ENCODE measurements at places on chromosomes 2 and 18. TPM values are rescaled to one million over a fixed set of nuclear protein-coding genes. Genes with fewer than 3 reads are reported as not detected.

MC4R gene
- total RNA-seq, result 0.45 TPM

DNA sequence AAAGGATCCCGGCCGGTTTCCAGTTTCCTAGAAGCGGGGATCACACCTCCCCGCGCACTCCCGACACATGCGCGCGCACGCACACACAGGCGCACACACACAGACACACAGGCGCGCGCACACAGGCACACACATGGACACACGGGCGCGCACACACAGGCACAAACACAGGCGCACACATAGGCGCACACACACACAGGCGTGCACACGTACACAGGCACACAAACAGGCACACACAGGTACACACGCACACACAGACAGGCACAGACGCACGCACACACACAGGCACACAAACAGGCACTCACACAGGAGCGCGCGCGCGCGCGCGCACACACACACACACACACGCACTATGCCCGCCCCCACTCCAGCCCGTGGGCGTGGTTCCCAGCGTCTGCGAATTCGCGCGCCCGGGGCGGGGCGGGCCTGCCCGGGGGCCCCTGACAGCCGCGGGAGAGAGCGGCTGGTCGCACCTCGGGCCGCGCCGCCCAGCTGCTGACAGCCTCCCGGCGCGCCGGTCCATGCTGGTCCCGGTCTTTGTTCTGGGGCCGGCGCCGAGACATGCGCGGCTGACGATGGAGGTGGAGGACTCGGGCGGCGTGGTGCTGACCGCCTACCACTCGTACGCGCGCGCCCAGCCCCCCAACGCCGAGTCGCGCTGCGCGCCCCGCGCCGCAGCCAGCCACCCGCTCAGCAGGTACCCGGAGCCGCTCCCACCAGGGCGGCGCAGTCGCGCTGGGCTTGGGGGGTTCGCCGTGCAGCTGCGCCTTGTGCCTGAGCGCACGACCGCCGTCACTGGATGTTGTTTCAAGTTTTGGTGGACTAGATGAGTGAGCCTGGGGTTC, at the start of gene ARHGAP28:
ARHGAP28 (plus strand) TSS at position 470 of the 845 bp plus-strand sequence; CDS start at position 576, 106 bp downstream.
- peak; percentile 95 for DNase-seq

HOXD8 gene
- total RNA-seq, result not detected

GRCh38 chr2:235506291-235506996, 12.6 kb downstream of the AGAP1 start:
- DNase-seq, result no peak

ZNF516 gene
- total RNA-seq, result 7.4 TPM

DNA sequence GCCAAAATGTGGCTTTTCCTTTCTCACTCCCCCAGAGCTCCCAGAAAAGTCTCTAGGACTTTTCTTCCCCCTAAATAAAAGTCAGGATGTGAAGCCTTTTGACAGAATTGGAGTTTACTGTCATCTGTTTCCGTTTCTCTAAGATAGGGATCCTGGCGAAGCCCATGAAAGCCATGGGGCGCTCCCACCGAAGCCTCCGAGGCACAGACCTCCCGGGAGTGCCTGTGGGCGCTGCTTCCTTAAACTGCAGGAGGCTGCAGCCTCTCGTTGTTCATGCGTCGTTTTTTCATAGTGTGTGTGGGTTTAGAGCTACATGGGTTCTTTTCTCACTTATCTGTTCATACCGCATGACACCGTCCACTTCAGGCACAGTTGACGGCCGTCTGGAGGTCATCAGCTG, 56.8 kb downstream of the ASAP2 start:
- DNase-seq, result no peak

- DNase-seq, result no peak
These were observed 87.3 kb upstream of the SPHKAP start for GRCh38 chr2:228268756-228269155.

DNA sequence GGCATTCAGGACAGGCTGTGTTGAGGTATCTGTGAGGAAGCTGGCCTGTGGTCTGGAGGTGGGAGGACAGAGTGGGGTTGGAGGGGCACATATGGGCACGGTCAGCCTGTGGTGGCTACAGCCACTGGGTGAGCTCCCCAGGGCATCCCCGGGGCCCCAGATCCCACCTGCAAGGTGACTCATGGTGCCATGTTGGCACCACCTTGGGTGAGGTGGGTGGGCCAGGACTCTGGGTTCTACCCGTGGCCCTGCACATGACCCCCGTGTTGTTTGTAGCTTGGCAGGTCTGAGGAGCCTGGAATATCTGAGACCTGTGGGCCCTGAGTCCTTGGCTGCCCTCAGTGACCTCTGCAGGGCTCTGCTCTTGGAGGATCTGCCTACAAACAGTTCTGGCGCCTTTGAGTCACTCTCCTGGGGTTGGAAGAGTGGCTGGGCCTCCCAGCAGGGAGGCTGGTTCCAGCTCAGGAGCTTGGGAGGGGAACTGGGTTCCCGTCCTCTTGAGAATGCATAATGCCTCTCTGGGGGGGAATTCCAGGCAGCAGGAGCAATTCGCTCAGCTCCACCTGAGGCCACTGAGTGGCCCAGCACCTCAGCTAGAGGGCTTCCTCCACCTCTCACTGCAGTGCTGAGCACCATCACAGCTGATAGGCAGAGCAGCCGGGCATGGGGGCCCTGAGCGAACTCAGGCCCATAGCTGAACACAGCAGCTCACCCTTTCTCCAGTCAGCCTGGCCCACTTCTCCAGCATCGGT, 105.1 kb downstream of the DYSF start:
- no peak for DNase-seq

DNA sequence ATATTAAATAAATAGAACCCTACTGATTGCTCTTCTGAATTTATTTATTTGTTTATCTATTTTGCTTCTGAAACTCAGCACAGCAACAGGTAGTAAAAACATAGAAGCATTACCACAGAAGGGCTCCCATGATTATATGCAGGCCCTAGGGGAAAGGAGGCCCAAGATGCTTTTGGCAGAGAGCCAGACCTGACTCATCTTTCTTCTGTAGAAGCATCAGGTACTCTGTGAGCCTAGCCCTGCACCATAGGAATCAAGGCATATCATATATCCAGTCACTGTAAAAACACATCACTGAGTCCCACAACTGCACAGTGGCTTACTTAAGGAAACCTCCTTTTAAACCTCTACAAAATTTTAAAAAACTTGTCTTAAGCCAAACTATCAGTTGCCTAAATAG, 1.8 kb downstream of the SCN9A start:
- peak; percentile 26 for DNase-seq

ALK gene
- not detected for total RNA-seq

PLB1 gene
- total RNA-seq, result 0.10 TPM

GRCh38 chr18:47997338-47997780, 66.9 kb upstream of the SMAD2 start:
- no peak for DNase-seq

DNA sequence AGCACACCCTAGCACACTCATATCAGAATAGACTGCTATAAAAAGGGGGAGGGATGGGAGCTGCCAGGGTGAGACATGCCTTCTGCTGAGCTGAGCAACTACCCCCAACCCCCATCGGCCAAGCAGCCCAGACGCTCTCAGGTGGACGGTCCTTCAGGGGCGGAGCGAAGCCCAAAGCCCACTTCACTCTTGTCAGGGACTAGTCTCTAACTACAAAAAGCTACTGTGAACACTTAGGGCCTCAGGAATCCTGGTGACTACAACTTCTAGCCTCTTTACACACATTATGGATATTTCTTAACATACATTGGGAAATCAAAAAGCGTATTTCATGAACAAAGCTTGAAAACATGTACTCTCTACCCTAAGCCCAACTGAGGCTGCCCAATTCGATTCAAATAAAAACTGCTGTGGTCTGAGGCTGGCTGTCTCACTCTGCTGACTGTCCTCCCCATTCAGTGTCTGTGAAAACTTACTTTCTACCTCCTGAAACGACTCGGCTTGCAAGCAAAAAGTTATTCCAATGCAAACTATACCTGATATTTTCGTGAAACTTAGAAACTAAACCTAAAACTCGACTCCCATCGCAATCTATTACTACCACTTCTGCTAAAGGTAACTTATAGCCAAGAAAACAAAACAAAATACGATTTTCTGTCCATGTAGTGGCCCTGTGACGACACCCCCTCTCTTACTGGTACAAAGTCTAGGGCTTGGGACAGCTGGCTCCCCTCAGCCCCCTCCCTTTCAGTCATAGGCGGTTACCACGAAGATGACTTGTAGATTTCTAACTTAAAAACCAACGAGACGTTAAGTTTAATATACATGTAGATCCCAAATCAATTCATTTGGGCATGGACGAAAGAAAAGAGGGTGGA, 1.2 kb downstream of the SERTAD2 start:
- peak; percentile 35 for DNase-seq

DNA sequence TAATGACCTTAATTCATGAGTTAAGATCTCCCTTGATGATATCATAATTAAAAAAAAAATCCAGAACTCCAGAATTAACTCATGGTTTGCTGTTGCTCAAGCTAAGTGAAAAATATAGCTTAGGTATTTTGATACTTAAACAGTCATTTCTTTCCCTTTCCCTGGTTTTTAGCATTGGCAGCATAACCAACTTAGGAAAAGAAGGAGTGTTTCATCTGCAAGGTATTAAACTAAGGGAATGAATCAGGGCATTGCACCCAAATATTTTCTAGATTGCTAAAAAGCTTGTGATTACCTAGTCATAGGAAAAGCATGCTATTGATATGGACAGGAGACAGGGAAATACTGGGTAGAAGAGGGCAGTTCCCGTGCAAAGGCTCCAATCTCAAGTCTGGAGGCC, 207.2 kb downstream of the LRP1B start:
- no peak for DNase-seq

DNA sequence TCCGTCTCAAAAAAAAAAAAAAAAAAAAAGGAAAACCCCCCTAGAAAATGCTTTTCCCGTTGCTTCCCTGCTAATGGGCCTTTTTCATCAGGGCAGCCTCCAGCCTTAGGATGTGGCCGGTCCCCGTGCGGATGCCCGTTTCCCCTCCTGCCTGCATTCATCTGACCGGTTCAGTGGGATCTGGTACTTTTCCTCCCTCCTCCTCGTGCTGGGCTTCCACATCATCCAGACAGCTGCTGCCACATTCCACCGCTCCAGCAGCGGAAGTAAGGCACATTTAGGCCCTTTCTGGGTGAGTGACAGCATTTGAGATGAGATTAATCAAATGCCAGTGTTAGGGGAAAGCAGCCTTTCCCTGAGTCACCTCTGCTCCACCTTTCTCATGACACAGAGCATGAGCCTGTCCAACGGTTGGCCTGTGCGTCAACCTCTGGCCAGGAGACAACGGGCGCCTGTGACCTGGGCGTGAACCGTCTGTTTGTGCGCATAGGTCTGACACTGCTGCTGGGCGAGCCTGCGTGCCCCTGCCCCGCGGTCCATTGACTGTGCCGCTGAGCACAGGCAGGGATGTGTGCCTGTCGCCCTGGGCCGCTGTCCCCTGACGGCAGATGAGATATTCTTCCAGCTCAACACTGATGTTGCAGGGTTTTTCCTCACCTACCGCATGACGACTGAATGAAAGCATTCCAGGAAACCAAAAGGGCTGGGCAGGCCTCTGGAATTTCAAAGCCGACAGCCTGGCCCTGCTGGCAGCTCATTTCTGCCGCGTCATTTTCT, 174.0 kb downstream of the TGIF1 start:
- peak; percentile 98 for DNase-seq

DNA sequence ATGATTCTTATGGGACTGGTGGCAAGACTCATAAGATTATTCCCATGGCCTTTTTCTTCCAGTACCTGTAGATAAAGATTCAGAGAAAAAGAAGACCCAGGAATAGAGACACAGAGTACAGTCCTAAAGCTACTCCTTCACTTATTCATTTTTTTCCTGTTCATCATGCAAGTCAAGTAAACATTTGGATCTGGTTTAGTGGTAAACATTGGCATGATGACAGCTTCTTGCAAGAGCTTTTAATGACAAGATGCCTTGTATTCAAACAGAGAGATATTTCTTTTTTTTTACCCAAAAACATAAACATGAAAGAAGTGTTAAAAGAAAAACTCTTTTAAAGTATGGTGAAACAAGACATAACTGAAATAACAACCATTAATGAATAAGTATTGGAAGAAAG, 20.2 kb downstream of the CXCR2 start:
- DNase-seq, result no peak
